Thoracic aorta (tissue), 2 donors: ENCODE measurements at places on chromosomes 2 and 18. TPM values are rescaled to one million over a fixed set of nuclear protein-coding genes. Genes with fewer than 3 reads are reported as not detected.
A peak's percentile ranks its signal among the peaks of the same experiment; 100 is the strongest.

GRCh38 chr2:72149556-72150156, 2.0 kb upstream of the CYP26B1 start:
- no peak for DNase-seq
- no peaks in the 10 kb centered on the region for H3K27me3 ChIP-seq
- no peaks in the 10 kb centered on the region for H3K36me3 ChIP-seq

DNA sequence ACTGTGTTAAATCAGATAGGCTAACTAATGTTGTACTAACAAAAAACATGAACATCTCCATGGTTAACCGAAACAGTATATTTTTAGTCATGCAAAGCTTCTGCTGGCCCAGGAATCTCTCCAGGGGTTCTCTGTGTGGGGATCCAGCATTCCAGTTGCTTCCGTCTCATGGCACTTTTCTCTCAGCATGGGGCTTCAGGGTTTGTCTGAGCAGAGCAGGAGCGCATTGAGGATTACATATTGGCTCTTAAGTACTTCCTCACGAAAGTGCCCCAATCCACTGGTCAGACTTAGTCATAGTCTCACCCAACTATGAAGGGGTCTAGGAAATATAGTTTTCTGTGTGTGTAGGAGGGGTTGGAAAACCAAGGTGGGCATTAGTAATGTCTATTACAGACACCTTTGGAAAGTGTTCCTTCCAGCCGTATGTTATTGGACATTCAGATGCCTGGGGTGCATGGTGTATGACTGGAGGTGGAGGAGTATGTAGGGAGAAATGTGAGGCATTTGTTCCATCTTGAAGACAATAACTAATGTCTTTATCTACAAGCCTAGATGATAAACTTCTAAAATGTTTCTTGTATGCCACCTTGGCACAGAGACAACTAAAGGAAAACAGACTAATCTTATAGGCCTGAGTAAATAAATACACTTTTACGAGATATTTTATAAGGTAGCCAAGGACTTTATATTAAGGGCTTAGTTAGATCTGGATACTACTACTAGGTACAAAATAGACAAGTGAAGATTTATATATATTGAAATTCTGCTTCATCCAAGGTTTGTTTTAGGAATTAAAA, 123.8 kb upstream of the ZEB2 start:
- H3K27ac ChIP-seq: no peak overlapping the region
- H3K27me3 ChIP-seq: no peaks in the 10 kb centered on the region
- H3K4me1 ChIP-seq: peaks cover 4% of the 10 kb centered on the region
- no peak overlapping the region for H3K4me3 ChIP-seq

DNA sequence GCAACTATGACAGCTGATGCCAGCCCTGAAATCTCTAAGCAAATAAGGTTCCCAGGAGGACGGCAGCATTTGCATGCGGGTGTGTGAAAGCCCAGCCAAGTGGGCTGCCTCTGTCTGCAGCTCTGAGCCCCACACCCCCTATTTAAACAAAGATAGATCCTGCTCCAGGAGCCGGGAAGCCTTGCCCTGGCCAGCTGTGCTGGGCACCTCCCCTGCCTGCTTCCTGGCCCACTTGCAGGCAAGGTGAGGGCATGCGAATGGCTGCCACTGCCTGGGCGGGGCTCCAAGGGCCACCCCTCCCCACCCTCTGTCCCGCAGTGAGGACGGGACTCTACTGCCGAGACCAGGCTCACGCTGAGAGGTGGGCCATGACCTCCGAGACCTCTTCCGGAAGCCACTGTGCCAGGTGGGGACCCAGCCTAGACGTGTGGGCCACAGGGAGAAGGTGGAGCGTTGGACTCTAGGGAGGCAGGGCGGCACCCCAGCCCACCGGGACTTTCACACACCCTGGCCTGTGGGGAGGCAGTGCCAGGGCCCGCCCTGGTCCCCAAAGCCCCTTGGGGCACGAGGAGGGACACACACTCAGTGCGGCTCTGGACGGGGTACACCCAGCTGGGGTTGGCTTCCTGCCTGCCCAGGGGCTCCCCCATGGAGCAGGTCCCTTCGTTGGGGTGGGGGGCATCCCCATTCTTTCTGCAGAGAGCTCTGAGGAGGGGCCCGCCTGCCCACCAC, at the start of gene ANO7:
Gene ANO7 (plus strand): TSS at position 317 of the 732 bp plus-strand sequence. CDS start 1,387 bp downstream, outside the sequence.
- no peaks in the 10 kb centered on the region for H3K27me3 ChIP-seq
- no peak within 1 kb of the TSS for H3K4me3 ChIP-seq
- no peaks in the 10 kb centered on the region for H3K36me3 ChIP-seq
- no peaks in the 10 kb centered on the region for H3K4me1 ChIP-seq

Gene VSNL1
- total RNA-seq: not detected

Gene AKAIN1
- not detected for total RNA-seq

DNA sequence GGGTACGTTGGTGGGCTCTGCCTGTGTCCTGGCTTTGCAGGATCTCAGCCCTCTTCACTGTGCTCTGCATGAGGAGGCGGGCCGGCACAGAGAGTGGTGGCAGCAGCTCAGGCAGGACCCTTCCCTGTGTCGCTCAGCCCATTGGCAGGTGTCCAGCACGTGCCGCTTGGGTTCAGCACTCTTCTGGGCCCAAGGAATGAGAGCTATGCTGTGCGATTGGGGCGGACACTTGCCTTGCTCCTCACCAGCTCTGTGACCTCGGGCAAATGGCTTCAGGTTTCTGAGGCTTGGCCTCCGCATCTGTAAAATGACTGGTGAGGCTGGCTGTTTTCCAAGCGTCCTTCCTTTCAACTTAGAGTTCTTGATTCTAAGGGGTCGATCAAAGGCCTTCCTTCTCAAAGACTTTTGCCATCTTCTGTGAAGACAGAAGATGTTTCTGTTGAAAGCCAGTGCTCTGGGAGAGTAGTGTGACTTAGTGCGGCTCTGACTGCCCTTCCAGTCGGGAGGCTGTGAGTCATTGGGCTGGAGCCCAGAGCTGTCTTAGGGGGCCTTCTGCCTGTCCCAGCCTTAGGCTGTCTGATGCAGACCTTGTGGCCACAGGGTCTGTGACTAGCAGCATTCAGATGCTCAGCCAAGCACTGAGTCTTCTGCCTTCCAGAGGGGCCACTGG, 35.6 kb downstream of the GLI2 start:
- no peaks in the 10 kb centered on the region for H3K27me3 ChIP-seq
- no peak overlapping the region for H3K4me3 ChIP-seq
- H3K27ac ChIP-seq: no peak overlapping the region
- DNase-seq: no peak

- no peaks in the 10 kb centered on the region for H3K27me3 ChIP-seq
- DNase-seq: no peak
- no peak overlapping the region for H3K4me3 ChIP-seq
These were observed 103.5 kb upstream of the CTAGE1 start for GRCh38 chr18:22521026-22521707.

GRCh38 chr2:175619179-175620045, 382.7 kb downstream of the LNPK start:
- no peak overlapping the region for H3K27ac ChIP-seq
- H3K4me3 ChIP-seq: no peak overlapping the region
- no peaks in the 10 kb centered on the region for H3K36me3 ChIP-seq
- H3K4me1 ChIP-seq: no peaks in the 10 kb centered on the region
- DNase-seq: no peak

GRCh38 chr2:169662744-169663143, 31.5 kb downstream of the CFAP210 start:
- H3K36me3 ChIP-seq: no peaks in the 10 kb centered on the region
- H3K4me1 ChIP-seq: no peaks in the 10 kb centered on the region
- H3K27ac ChIP-seq: no peak overlapping the region
- no peak for DNase-seq

GRCh38 chr2:193272011-193272410, 1077.3 kb upstream of the TMEFF2 start:
- H3K36me3 ChIP-seq: no peaks in the 10 kb centered on the region
- H3K4me3 ChIP-seq: no peak overlapping the region
- no peaks in the 10 kb centered on the region for H3K27me3 ChIP-seq
- no peak overlapping the region for H3K27ac ChIP-seq
- no peaks in the 10 kb centered on the region for H3K4me1 ChIP-seq
- DNase-seq: no peak

Gene MYOM1
- total RNA-seq: 27.2 TPM

DNA sequence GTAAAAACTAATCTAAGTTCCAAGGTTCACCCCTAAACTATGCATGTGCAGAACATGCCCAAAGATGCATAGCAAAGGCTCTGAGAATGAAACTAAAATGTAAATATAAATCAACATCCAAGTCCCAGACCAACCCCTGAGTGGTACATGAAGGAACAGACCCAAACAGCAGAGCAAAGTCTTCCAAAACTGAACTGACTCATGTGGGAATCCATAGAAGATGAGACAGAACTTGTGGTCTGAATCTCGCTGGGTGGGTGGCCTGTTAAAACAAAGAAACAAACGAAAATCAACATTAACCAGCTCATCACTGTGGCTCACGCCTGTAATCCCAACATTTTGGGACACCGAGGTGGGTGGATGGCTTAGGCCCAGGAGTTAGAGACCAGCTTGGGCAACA, 29.5 kb upstream of the ATRAID start:
- peaks cover 13% of the 10 kb centered on the region for H3K4me1 ChIP-seq
- no peak overlapping the region for H3K4me3 ChIP-seq
- no peak for DNase-seq
- H3K27ac ChIP-seq: no peak overlapping the region
- no peaks in the 10 kb centered on the region for H3K27me3 ChIP-seq

DNA sequence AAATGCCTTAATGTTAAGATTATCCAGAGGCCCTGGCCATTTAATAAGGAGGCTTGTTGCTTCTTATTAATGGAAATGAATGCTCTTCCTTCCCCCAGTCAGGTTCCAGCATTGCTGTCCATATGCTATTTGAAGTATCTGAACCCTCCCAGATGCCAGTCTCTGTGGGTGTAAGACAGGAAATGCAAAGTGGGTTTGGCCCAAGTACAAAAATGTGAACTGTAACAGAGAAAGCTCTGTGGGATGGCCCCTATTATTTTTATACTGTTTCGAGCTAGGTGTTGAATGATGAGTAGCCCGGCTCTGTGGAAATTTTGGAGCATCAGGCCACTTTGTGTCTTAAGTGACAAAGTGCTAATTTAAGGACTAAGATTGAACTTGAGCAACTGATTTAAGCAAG, 141.0 kb downstream of the UXS1 start:
- H3K4me1 ChIP-seq: no peaks in the 10 kb centered on the region
- no peaks in the 10 kb centered on the region for H3K36me3 ChIP-seq
- H3K4me3 ChIP-seq: no peak overlapping the region
- no peaks in the 10 kb centered on the region for H3K27me3 ChIP-seq
- no peak overlapping the region for H3K27ac ChIP-seq

- no peak overlapping the region for H3K27ac ChIP-seq
- no peaks in the 10 kb centered on the region for H3K27me3 ChIP-seq
- H3K36me3 ChIP-seq: peaks cover 33% of the 10 kb centered on the region
These were observed 105.0 kb downstream of the PXDN start for GRCh38 chr2:1639086-1639858.

- H3K4me1 ChIP-seq: no peaks in the 10 kb centered on the region
- no peaks in the 10 kb centered on the region for H3K36me3 ChIP-seq
- H3K27ac ChIP-seq: no peak overlapping the region
- H3K27me3 ChIP-seq: no peaks in the 10 kb centered on the region
These were observed 134.4 kb downstream of the IKZF2 start for GRCh38 chr2:213016984-213017351.

Gene HPCAL1
- 50.2 TPM for total RNA-seq

DNA sequence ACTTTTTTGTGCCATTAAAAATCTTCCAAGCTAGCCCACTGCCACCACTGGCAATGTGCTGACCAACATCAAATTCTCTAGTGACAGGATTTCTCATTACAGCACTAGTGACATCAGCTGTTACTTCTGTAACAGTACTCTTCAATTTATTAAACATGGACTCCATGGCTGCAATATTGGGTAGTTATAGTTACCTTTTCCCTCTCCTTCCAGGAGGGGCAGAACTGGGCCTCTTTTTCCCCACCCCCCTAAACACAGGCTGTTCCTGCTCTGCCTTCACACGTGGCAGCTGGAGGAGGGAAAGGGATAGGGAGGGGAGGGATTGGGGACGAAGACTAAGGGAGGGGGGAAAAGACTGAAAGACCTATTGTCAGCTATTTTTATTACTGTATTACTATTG, 38.1 kb downstream of the TRAK2 start:
- H3K27ac ChIP-seq: peak overlapping the region; percentile 75
- no peak overlapping the region for H3K4me3 ChIP-seq
- H3K36me3 ChIP-seq: no peaks in the 10 kb centered on the region
- H3K4me1 ChIP-seq: peaks cover 43% of the 10 kb centered on the region

GRCh38 chr2:73212448-73213176, 1.4 kb upstream of the SMYD5 start:
- peaks cover 15% of the 10 kb centered on the region for H3K4me1 ChIP-seq
- peak overlapping the region; percentile 72 for H3K27ac ChIP-seq
- H3K36me3 ChIP-seq: no peaks in the 10 kb centered on the region
- H3K27me3 ChIP-seq: no peaks in the 10 kb centered on the region
- no peak overlapping the region for H3K4me3 ChIP-seq

GRCh38 chr2:3355951-3356569, 21.6 kb downstream of the EIPR1 start:
- H3K4me1 ChIP-seq: no peaks in the 10 kb centered on the region
- no peak overlapping the region for H3K4me3 ChIP-seq
- H3K27me3 ChIP-seq: no peaks in the 10 kb centered on the region
- DNase-seq: no peak
- no peak overlapping the region for H3K27ac ChIP-seq

Gene EFHD1
- 211 TPM for total RNA-seq

- no peaks in the 10 kb centered on the region for H3K4me1 ChIP-seq
- H3K27ac ChIP-seq: no peak overlapping the region
- DNase-seq: no peak
- H3K27me3 ChIP-seq: no peaks in the 10 kb centered on the region
- H3K36me3 ChIP-seq: no peaks in the 10 kb centered on the region
These were observed 349.3 kb upstream of the SLC39A10 start for GRCh38 chr2:195307751-195308150.

GRCh38 chr18:53665701-53666100, 558.8 kb downstream of the MBD2 start:
- DNase-seq: no peak
- H3K4me3 ChIP-seq: no peak overlapping the region
- no peak overlapping the region for H3K27ac ChIP-seq
- H3K4me1 ChIP-seq: no peaks in the 10 kb centered on the region

GRCh38 chr2:8850845-8851487, 13.6 kb upstream of the KIDINS220 start:
- DNase-seq: no peak
- no peaks in the 10 kb centered on the region for H3K36me3 ChIP-seq

- no peaks in the 10 kb centered on the region for H3K27me3 ChIP-seq
- H3K4me3 ChIP-seq: no peak overlapping the region
- H3K27ac ChIP-seq: no peak overlapping the region
- H3K36me3 ChIP-seq: no peaks in the 10 kb centered on the region
These were observed 759.4 kb downstream of the ADCYAP1 start for GRCh38 chr18:1663879-1664705.

Gene TSGA10
- 8.8 TPM for total RNA-seq

DNA sequence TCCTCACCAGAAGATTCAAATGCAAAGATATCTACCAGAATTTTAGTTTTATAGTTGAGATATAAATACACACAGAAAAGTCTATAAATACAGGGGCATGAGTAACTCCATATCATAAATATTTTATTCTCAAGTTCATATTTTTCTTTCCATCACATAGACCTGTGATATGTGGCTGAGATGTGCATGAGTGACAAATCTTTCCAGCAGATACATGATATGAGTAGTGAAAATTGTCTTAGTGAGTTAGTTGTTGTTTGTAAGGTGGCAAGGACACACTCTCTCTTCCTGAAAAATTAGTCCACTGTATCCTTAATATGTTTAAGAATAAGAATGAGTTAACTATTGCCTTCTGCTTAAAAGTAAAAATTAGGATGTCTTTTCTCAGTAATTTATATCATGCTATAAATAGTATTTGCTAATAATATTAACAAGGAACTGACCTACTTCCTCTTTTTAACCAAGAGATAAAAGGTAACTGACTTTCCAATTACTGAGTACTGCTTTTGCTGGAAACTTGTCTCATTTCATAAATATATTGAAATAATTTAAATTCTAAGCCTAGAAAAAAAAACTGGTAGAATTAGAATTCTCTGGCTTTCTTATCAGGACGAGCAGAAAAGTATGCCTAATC, 85.2 kb upstream of the SESTD1 start:
- H3K36me3 ChIP-seq: no peaks in the 10 kb centered on the region
- no peaks in the 10 kb centered on the region for H3K27me3 ChIP-seq
- DNase-seq: no peak
- H3K27ac ChIP-seq: no peak overlapping the region
- H3K4me3 ChIP-seq: no peak overlapping the region
- H3K4me1 ChIP-seq: peaks cover 17% of the 10 kb centered on the region
